ENCODE measurements at places on chromosomes 1 and 21. TPM values are rescaled to one million over a fixed set of nuclear protein-coding genes. Genes with fewer than 3 reads are reported as not detected.

- no peaks in the 10 kb centered on the region for H3K36me3 ChIP-seq
- no peak for DNase-seq
- no peak overlapping the region for H3K27ac ChIP-seq
- no peak overlapping the region for H3K4me3 ChIP-seq
- no peaks in the 10 kb centered on the region for H3K27me3 ChIP-seq
Measured at GRCh38 chr21:44065428-44065827, 41.8 kb upstream of the PWP2 start.

GRCh38 chr1:181129771-181130606 is 41.5 kb downstream of the IER5 start:
- no peak for DNase-seq
- H3K4me1 ChIP-seq, result peaks cover 29% of the 10 kb centered on the region
- no peaks in the 10 kb centered on the region for H3K27me3 ChIP-seq
- no peak overlapping the region for H3K27ac ChIP-seq
- no peaks in the 10 kb centered on the region for H3K36me3 ChIP-seq

Gene SLC26A9
- 0.04 TPM for total RNA-seq

Gene FMO4
- total RNA-seq, result 3.5 TPM
